ENCODE measurements at places on chromosomes 11 and 22. TPM values are rescaled to one million over a fixed set of nuclear protein-coding genes. Genes with fewer than 3 reads are reported as not detected.

Gene TMEM45B
- not detected for total RNA-seq

- DNase-seq = no peak
These were observed 76.8 kb upstream of the SUSD2 start for GRCh38 chr22:24104307-24105012.

Gene HTR3A
- not detected for total RNA-seq

DNA sequence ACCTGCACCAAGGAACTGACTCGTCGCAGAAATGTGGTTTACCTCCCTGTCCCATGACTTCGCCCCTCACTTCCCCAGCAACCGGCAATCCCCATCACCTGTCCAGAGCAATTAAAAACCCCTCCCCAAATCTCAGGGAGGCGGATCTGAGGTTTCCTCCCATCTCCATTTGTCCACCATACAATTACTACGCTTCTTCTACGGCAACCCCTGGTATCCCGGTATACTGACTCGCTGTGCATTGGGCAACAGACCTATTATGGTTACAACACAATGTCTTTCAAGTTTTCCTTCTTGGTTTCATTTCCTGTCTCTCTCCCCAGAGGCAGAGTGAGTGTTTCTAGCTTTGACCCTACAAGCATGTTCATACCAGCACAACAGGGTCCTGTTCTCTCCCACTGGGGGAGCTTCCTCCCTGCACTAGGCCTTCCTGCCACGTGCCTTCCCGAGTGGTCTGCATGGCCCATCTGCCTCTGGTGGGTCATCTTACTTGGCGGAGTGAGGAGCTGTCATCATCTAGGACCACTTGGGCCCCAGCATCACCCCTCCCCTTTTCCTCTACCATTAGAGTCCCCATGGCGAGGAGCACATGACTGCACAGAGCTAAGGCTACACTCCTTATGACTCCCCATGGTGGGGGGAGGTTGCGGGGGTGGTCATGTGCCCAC is 30.3 kb upstream of the NAP1L4 start:
- DNase-seq = peak; percentile 35

Gene ENTHD1
- not detected for total RNA-seq

- DNase-seq = peak; percentile 70
These were observed 66.5 kb downstream of the DBX1 start for GRCh38 chr11:20093775-20094174.

DNA sequence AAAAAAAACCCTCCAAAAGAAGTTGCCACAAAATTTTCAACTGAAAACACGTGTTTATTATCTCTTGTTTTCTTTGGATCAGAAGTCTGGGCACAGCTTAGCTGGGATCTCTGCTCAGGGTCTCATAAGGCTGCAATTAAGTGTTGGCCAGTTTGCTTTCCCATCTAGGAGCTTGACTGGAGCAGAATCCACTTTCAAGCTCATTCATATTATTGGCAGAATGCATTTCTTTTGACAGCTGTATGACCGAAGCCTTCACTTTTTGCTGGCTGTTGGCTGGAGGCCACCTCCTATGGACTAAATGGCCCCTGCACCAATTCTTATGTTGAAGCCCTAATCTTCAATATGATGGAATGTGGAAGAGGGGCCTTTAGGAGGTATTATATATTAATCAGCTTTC is 139.6 kb downstream of the DDX10 start:
- DNase-seq = no peak

Gene ANO5
- total RNA-seq = 0.77 TPM

GRCh38 chr22:30008401-30008800 is 71.9 kb upstream of the HORMAD2 start:
- no peak for DNase-seq

- no peak for DNase-seq
These were observed 39.5 kb downstream of the ARFGAP3 start for GRCh38 chr22:42817556-42817955.
